ENCODE measurements at places on chromosomes 5 and 9.
A peak's percentile ranks its signal among the peaks of the same experiment; 100 is the strongest.

DNA sequence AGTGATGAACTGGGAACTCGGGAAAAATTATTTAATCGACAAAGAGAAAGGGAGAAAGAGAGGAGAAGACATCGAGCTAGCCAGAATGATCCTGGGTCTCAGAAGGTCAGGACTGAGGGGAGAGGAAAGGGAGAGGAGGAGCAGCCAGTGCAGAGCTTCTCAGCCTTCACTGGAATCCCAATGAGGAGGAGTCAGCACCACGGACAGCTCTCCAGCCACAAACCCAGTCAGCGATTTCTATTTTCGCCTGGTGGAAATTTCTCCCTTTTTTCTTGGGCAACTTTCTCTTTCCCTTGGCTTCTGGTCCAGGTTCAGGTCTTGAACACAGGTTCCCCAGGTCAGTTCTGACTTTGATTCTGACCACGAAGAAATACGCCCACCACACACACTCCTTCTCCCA, 1.6 kb upstream of the BRINP1 start:
- DNase-seq, result no peak

DNA sequence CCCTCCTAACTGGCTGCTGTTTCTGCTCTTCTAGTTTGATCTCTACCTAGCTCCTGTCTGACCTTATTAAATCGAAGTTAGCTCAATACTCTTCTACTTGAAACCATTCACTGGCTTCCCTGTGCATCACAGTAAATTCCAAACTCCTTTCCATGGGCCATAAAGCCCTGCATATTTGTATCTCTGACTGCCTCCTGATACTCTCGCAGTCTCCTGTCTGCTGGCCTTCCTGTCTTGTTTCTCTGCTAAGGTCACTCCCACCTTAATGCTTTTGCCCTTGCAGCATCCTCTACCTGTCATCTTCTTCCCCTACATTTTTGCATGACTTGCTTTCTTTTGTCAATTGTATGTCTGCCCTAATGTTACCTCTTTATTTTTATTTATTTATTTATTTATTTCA, 44.8 kb downstream of the SNCAIP start:
- DNase-seq, result no peak

DNA sequence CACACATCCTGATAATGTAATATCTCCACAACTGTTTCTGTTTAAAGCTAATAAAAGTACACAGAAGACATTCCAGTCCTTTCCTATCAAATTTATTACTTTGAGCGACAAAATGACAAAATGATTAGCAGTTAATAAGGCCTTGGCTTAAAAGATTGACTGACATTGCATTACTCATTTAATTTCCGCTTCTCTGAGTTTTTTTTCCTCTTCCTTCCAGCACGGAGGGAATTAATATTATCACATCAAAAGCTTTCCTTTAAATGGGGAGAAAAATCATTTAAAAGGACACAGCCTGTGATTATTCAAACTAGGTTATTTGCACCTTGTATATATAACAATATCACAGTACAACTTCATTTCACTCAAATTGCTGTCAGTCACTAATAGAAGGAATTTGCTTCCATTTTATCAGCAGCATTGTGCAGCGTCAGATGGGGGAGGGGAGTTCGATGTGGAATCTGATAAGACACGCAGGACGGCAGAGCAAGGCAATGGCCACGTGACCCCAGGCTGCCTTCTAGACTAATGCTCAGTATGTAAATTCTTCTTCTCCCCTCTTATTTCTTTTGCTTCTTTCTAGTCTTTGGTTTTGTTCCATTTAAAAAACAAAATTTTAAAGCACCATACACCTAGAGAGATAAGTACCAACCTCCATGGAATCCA, 400.5 kb downstream of the IRX1 start:
- peak; percentile 64 for DNase-seq

- DNase-seq, result no peak
These were observed 602.6 kb downstream of the TLR4 start for GRCh38 chr9:118306801-118307200.

DNA sequence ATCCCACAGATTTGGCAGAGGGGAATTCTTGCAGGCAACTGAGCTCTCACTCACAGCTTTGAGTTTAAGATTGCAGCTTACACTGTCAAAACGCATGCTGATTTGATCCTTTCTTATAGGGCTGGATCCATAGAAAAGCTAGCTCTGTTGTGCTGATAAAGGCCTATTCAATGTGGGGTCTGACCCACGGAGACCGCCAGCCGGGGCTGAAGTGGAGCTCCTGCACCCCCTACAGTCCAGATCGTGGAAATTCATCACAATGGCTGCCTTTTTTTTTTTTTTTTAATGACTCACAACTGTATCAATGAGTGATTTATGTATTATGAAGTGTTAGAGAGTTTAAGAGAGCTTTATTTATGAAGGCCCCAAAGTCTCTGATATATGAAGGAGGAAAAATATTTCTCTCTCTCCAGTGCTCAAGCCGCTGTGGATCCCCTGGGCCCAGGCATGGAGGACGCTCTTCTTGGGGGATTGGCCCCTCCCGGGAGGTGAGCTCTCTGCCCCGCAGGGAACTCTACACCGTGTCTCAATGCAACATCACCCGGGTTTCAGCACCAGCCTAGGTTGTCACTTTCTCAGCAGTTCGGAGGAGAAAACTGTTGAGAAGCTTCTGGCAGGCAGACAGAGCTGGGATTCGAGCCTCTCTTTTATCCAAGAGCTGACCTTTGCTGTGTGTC, 700.2 kb downstream of the IRX1 start:
- DNase-seq, result peak; percentile 42

DNA sequence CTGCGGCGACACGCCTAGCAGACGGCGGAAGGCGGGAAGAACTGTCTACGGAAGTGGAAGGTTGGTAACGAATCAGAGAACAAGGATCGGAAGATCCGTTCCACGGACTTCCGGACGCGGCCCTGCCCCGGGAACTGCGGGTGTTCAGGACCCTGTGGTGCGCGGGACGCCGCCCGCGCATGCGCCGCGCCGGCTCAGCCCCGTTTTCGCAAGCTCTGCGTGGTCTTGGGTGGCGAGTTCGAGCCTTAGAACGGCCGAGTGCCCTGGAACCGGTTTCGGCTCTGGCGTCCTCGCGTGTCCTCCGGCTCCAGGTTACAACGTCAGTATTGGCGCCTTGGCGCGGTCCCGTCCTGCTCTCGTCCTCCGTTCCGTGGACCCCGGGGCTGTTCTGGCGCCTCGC, 515 bp upstream of the RNU6ATAC start:
- no peak for DNase-seq

GRCh38 chr9:124420991-124421543, 5.8 kb upstream of the PSMB7 start:
- peak; percentile 90 for DNase-seq

- DNase-seq, result no peak
These were observed 30.6 kb downstream of the MAP3K1 start for GRCh38 chr5:56845904-56846480.

DNA sequence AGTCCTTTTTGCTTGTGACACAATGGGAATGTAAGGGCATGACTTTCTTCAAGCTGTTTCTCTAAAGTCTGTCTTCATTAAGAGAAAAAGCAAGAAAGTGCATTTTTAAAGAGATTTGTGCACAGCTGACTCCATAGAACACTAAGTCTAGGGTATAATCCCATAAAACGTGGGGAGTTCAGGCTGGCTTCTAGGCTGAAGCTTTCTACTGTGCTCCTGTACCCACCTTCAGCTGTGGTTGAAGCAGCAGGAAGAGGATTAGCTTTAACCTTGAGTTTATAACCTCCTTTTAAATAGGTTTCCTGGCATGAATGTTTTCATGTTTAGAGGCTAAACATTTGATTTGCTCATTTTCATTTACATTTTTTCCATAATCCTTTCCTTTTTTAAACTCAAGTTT, 126.4 kb downstream of the HACD4 start:
- DNase-seq, result no peak
